Caco-2 (cell line): ENCODE measurements at places on chromosomes 1 and 21.

GRCh38 chr1:84686223-84686622 is 4.0 kb downstream of the SSX2IP start:
- H3K36me3 ChIP-seq, result no peaks in the 10 kb centered on the region
- no peak overlapping the region for H3K4me3 ChIP-seq

DNA sequence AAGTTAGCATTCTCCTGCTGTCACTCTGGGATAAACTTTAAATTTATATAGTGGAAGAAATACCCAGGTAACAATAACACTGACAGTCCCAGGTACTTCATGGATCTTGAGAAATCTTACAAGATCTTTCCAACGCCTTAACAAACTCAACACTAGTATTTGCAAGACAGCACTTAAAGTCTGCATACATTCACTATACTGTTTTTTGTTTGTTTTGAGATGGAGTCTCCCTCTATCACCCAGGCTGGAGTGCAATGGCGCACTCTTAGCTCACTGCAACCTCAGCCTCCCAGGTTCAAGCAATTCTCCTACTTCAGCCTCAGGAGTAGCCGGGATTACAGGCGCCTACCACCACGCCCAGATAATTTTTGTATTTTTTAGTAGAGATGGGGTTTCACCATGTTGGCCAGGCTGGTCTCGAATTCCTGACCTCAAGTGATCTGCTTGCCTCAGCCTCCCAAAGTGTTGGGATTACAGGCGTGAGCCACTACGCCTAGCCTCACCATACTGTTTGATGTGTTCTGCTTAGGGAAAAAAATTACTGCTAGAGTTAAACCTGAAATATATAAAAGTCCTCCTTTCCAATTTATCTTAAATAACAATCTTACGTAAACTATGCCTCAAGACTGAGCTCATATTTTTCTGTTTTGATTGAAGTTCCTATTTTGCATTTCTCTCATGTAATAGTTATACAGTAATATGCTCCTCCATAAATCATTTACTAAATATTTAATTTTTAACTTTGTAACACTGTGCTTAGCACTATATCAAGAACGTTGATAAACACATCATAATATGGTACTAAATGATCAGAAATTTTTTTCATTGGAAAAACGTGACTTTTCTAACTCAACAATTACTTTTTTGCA is 17.5 kb downstream of the EYA3 start:
- no peak for DNase-seq
- H3K36me3 ChIP-seq, result no peaks in the 10 kb centered on the region
- H3K4me1 ChIP-seq, result no peaks in the 10 kb centered on the region
- no peaks in the 10 kb centered on the region for H3K27me3 ChIP-seq
- no peak overlapping the region for H3K4me3 ChIP-seq

DNA sequence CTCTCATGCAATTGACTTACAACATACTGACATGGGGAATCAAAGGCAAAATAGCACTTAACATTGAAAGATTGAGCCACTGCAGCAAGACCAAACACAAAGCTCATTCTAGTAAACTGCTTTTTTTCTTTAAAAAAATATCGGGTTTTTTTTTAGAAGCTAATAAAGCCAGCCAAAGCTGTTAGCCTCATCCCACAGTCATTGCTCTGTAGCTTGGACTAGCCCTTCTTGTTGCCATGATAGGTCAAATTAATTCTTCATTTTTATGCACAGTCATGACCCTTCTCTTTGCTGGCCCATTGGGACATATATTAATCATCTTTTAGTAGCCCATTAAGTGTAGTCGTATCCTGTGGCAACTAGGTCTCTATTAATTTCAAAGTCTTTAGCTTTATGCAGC is 231.3 kb downstream of the ADGRL2 start:
- H3K4me1 ChIP-seq, result no peaks in the 10 kb centered on the region
- no peak for DNase-seq
- no peak overlapping the region for H3K27ac ChIP-seq
- H3K27me3 ChIP-seq, result no peaks in the 10 kb centered on the region
- H3K4me3 ChIP-seq, result no peak overlapping the region

- no peaks in the 10 kb centered on the region for H3K36me3 ChIP-seq
- no peak overlapping the region for H3K4me3 ChIP-seq
- no peaks in the 10 kb centered on the region for H3K4me1 ChIP-seq
- H3K27ac ChIP-seq, result no peak overlapping the region
- no peaks in the 10 kb centered on the region for H3K27me3 ChIP-seq
Measured at GRCh38 chr1:166039436-166040201, 127.2 kb downstream of the FAM78B start.

DNA sequence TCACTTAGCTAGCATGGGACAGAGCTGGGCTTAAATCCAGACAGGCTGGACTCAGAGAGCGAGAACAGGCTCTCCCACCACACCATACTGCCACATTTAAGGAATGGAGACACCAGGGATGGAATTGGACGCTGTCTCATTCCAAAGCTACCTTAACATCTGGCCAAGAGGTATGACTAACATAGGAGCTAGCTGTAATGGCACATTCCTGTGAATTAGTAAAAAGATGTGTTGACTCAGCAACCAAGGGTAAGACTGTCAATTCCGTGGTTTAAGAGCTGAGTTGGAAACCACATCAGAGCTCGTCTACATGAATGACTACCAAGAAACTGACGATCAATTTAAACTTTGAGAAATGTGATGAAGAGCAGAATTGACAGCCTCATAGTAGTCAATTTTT is 8.3 kb upstream of the TNFRSF9 start:
- no peak overlapping the region for H3K27ac ChIP-seq
- H3K4me1 ChIP-seq, result no peaks in the 10 kb centered on the region
- no peak overlapping the region for H3K4me3 ChIP-seq
- DNase-seq, result no peak
- no peaks in the 10 kb centered on the region for H3K36me3 ChIP-seq
- no peaks in the 10 kb centered on the region for H3K27me3 ChIP-seq

GRCh38 chr1:198908995-198909394 is 270.2 kb downstream of the PTPRC start:
- no peak overlapping the region for H3K4me3 ChIP-seq
- H3K4me1 ChIP-seq, result no peaks in the 10 kb centered on the region
- H3K36me3 ChIP-seq, result no peaks in the 10 kb centered on the region
- H3K27me3 ChIP-seq, result no peaks in the 10 kb centered on the region

GRCh38 chr1:230083746-230084407 is 16.8 kb downstream of the GALNT2 start:
- H3K27ac ChIP-seq, result peak overlapping the region; percentile 62
- no peaks in the 10 kb centered on the region for H3K27me3 ChIP-seq
- no peak for DNase-seq
- no peaks in the 10 kb centered on the region for H3K36me3 ChIP-seq

- H3K4me1 ChIP-seq, result no peaks in the 10 kb centered on the region
- H3K27ac ChIP-seq, result no peak overlapping the region
- DNase-seq, result no peak
Measured at GRCh38 chr1:77282866-77283539, 1.2 kb downstream of the AK5 start.
